PC-9 (cell line): ENCODE measurements at places on chromosomes 2 and 18.
A peak's percentile ranks its signal among the peaks of the same experiment; 100 is the strongest.

GRCh38 chr2:36197181-36197971 is 158.2 kb upstream of the CRIM1 start:
- no peak for DNase-seq

DNA sequence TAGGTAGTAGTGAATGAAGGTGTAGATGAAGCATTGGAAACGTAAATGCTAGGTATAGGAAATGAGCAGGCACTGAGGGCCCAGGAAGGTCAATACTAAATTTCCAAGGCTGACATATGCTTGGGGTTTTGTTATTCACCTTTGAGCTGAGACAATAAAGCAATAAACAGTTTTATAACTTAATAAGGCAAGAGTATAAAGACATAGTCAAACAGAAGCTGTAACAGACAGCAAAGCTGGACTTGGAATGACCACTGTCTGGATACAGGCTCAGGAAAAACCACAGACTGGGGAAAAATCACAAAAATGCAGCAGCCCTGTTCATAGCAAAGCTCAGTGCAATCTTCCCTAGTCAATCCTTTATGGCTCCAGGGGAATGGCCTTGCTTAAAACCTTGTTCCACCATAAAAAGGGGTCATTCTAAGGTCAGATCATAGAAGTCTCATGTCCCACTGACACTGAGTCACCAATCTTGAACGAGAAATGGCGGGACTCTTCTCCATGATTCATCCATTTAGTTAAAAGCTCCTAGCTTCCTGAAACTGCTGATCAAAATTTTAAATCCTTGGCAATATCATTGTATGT is 493.3 kb downstream of the CMPK2 start:
- peak; percentile 40 for DNase-seq

DNA sequence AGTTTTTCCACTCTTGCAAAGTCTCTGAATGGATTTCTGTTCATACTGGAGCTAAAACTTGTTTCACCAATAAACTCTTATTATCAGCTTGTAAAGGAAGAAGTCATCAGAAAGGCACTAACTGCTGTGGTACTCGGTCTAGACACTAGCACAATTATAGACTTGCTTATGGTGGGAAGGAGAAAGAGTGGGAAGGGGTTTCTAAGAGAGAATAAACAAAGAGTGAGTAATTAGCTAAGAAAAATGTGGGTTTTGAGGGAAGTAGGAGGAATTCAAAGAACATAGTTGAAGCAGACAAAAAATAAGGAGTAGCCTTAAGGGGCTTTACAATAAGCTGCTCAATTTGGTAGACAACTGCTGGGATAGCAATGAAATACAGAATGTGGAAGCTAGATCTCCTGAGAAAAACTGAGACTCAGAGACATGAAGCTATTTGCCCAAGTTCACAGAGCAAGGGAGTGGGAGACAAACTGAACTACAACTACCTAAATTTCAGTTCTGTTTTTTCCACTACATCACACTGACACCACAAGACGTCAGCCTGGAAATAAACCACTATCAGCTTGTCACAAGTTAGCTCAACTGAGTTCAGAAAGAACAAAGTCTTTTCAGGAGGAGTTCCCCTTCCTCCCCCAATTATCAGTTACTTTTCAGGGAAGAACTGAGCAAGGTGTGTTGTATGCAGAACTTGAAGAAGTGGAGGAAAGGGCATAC is 59.7 kb downstream of the MAP4K3 start:
- no peak for DNase-seq

DNA sequence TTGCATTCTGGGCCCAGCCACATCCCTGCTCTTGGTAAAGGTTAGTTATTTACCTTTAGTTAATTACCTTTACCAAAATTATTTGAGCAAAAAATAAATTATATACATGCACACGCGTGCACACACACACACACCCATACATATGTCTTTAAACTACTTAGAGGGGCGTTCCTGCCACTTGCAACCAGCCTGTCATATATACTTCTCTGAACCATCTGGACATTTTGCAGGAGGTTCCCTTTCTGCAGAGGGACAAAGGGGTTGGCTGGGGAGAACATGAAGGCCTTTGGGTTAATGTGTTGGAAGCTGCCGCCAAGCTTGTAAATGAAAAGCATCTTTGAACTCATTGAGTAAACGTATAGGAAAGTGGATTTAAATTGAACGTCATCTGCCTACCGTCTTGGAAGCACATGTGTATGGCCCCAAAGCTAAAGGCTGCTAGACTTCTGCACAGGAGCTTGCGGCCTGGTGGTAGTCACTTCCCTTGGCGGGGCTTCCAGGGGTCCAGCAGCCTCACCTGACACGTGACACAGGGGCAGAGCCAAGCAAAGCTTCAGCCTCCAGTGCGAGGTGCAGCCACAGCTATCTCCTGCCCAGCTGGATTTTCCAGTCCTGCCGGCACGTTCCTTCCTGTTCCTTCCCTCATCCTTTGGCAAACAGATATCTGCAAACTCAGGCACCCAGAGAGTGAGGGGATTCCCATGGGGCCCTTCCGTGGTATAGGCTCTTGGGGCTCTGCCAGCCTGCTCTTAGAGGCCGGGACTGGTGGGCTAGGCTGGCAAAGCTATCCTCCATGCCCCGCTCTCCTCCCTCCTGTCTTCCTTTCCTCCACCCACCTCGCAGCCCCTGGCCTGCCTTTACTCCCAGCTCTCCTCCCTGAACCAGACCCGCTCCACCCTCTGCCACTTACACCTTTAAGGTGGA is 46.1 kb downstream of the SERTAD2 start:
- peak; percentile 85 for DNase-seq

DNA sequence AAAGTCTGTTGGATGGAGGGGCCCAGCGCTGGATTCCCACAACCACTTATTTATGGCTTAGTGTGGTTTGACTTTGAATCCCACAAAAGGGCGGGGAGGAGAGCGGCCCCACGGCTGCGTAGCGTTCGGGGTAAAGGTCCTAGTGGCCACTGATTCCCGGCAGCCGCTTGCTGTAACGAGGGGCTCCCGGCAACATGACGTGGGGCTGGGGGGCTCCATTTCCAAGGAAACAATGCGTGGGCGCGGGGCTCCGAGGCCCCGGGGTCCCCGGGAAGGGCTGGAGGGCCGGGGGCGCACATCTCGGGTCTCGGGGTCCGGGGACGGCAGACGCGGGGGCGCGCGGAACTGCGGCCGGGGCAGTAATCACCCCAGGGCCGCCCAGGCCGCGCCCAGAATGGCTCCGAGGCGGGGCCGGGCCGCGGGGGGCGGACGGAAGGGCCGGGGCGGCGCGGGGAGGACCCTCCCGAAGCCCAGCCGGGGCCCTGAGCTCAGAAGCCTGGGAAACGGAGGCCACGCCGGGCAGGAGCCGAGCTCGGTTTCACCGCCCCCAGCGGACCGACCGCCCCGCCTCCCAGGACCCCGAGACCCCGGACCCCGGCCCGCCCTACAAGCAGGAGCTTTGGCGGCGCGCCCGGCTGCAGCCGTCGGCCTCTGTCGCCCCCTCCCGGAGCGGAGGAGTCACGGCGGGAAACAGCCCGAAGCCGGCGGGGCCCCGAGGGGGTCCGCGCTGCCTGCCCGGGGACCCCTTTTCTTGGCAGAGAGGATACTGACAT is 11.9 kb upstream of the MLPH start:
- peak; percentile 90 for DNase-seq

GRCh38 chr2:98205889-98206288 is 118.9 kb downstream of the VWA3B start:
- DNase-seq, result no peak

DNA sequence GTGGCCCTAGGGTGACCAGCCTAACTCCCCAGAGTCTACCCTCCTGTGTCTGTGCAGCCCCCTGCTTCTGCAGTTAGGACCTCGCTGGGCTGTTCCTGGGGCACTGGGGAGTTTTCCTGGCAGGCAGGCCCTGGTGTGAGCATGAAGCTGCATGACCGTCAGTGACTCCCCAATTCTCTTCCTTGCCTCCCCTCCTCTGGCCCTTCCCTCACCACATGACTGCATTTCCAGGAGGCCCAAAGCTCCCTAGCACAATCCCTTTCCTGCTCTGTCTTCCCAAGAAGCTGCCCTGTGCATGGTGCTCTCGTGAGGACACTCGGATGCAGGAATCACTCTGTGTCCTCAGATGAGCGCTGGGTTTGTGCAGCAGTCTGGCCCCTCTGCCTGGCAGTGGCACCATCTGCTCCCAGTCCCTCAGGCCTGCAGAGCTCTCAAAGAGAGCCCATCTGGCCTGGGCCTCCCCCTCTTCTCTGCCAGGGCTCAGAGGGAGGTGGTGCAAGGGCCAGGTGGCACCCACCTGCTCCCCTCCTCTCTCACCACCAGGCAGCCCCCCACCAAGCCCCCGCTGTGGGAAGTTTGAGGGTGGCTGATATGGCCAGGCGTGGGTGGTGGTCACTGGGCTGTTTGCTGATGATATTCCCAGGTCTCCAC is 125.6 kb upstream of the HS6ST1 start:
- DNase-seq, result no peak

- no peak for DNase-seq
These were observed 88.6 kb downstream of the ZBTB7C start for GRCh38 chr18:48320639-48320945.

- no peak for DNase-seq
These were observed 45.3 kb downstream of the KIF3C start for GRCh38 chr2:25936889-25937545.

DNA sequence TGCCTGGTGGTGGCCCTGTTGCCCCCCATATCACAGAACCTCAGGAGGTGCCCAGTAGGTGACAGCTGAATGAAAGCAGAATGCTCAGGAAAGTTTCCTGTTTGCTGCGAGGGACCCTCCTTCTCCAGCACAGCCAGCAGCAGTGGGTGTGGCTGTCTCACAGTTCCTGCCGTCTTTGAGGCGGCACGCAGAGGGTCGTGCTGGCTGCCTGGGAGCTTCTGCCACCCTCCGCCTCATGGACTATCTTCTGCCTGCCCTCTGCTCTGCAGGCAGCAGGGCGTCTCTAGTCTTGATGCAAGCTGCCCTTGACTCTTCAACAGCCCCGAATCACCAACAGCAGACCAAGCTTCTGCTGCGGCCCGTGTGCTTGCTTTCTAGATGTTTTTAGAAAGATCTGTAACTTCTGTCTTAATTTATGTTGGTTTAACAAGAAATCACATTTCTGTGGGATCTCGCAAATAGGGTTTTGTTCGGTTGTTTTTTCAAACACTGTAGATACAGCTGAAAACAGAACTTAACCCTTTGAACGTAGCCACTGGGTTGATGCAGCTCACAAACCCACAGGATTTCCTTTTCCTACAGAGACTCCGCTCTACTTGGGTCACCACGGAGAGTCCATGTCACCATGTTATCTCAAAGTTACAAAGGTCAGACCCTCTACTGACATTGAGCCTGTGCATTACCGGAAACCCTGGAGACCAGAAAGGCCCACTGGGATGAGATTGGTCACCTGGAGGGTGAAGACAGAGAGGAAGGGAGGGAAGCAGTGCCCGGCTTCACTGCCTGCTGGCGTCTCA is 144.9 kb downstream of the ACOXL start:
- DNase-seq, result no peak

- peak; percentile 45 for DNase-seq
These were observed 30.3 kb upstream of the CCDC93 start for GRCh38 chr2:118044103-118044716.

- DNase-seq, result no peak
These were observed 270.1 kb downstream of the TCF4 start for GRCh38 chr18:55317864-55318263.

DNA sequence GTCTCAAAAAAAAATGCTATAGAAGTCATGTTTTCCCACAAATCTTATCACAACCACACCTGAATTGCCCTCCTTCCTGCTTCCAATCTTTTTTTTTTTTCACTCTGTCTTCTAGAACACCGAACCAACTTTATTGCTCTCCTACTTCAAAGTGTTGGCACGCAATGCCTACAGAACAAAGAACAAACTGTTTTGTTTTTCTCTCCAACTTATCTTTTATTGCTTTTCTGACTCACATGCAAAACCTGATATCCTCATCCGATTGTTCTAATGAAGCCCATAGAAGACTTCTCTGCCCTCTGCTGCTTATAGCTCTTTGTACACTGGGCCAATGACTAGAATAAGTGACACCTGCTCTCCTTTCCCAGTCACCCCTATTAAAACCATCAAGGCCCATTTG is 602.8 kb downstream of the EPHA4 start:
- DNase-seq, result no peak

DNA sequence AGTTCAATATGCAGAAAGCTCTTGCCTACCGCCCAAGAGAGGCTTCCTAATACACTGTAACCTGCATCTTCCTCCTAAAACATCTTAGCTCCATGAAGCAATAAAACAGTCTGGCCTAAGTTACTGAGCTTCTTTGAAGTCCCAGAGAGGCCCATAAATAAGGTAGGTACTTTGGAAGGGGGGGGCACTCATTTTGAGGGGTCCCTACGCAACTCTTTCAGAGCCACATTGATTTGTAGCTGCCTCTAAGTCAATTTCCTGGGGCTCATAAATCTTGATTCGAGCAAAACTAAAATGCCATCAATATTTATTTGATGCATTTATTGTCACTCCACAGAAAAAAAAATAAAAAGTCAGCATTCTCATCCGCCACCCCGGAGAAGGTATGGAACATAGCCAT is 60.4 kb upstream of the SIX2 start:
- DNase-seq, result no peak

GRCh38 chr2:62176801-62177200 is 19.1 kb upstream of the B3GNT2 start:
- no peak for DNase-seq

DNA sequence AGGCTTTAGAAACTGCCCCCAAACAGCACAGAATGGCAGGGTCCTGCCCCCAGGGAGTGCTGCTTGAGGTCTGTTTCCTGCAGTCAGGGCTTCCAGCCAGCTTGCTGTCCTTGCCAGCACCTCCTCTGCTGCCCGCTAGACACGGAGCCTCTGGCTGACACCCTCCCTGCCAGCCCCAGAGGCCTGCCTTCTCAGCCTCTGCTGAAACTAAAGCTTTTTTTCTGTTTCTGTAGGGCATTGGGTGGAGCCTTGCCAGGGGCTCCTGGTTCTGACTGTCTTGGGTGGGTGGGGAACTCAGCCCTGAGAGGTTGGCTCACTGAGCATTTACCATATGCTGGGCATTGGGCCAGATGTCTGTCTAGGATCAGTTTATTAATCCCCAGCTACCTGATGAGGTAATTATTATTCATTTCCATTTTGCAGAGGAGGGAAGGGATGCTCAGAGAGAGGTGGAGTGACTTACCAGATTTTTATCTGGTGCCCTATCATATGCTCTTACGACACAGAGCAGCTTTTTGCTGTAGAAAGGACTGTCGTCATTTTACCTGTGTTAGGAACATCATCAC is 35.4 kb downstream of the INPP4A start:
- DNase-seq, result peak; percentile 93

GRCh38 chr2:216023055-216023648 is 9.8 kb upstream of the MREG start:
- DNase-seq, result peak; percentile 45

- DNase-seq, result no peak
These were observed 204.5 kb downstream of the ARL4C start for GRCh38 chr2:234292205-234292961.

GRCh38 chr2:207879536-207879935 is 109.8 kb upstream of the FZD5 start:
- DNase-seq, result no peak
